ENCODE measurements at places on chromosomes 3 and 15.

DNA sequence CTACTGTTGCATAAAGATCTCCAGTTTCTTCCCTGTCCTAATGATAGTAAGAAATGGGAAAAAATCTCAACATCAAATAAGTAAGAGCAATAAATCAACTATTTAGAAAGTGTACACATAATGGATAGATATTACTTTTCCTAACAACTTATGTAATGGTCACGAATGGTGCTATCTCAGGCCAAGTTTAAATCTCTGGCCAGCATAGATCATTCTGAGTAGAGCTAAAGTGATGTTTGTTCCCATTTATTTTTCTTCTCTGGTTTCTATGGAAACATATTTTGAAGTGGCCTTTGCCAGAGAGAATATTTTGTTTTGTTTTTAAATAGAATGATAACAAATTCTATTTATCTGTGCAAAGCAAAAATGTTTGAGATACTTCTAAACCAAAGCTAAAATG, 249.7 kb upstream of the TTC14 start:
- DNase-seq: no peak

DNA sequence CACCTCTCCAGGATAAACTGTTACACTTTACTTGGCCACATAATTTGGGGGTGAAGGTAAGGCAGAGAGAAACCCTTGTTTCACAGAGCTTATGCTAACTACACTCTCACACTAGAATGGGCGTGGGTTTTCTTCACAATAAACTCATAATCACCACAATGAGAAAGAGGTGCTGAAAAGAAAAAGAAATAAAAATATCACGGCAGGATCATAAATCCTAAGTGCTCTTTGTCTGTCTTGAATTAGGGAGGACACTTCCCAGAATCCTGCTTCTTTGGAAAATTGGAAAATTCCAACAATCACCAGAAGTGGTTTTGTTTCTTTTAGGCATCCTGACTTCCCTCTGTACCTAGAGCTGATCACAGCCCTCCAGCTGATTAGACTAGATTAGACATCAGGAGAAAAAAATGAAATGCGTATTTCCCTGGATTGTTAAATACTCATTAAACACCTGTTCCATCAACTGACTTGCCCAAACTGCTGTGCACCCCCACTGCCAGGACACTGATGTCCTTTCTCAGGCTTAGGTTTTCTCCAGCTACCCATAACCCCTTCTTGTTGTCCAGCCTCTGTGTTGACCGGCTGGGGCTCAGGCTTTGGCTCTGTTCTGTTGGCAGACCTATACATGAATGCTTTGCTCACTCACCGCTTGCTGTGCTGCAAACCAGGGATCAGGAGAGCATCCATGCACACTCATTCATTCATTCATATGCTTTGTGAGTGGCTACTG, 41.6 kb upstream of the ACKR4 start:
- no peak for DNase-seq

DNA sequence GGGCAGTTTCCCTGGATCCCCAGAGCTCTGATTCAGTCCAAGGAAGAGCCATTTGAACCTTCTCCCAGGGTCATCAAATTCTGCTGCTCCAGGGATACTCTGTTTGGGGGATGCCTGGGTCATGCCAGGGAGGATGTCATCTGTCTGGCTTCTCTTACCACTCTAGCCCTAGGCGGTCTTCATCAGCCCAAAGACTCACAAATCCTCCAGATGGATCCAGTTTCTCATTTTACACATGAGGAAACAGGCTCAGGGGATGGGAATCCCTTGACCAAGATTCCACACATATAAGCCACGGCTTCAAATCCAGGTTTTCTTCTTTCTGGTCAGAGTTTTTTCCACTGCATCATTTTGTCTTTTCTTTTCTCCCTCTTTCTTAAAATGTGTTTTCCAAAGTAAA, 36.7 kb downstream of the SLC28A1 start:
- no peak for DNase-seq

- DNase-seq: no peak
These were observed 51.7 kb downstream of the CHSY1 start for GRCh38 chr15:101200181-101200580.

DNA sequence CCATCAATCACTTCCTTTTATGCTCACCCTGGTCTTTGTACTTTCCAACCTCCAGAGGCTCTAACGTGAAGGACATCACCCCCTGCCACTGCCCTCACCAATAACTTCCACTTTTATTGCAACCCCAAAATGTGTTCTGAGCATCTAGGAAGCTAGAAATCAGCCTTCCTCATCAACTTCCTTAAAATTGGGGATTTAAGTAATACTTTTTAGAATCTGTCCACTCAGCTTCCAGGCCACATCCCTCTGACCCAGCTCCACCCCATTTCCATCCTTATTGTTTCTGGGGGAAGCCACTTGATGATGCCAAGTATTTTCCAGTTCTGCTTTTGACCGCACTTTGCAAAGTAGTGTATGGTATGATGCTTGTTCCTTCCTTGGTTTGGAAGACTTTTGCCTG, 73.5 kb upstream of the XCR1 start:
- DNase-seq: no peak

- DNase-seq: no peak
These were observed 13.3 kb upstream of the RBP1 start for GRCh38 chr3:139552632-139553365.

DNA sequence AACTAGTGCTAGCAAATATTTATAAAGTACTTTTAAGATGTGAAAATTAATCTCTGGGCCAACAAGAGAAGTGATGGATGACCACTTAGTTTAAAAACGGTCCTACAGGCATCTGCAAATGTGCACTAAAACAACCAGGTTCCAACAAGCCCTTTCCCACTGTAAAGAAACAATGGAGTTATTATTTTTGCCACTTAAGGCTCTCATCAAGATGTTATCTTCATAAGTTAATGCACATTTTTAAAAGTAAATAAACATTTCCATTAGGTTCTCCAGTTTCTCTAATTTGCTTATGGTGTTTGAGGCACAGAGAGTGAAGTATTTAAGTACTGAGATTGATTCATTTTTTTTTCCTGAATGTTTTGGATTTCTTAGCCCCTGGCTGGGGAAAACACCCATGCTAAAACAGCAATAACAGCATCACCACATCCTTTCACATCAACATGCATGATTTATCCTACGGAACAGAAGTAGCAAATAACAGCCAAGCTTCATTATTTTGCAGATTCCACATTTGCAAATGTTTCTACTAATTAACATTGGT, 20.8 kb downstream of the ABI3BP start:
- no peak for DNase-seq

DNA sequence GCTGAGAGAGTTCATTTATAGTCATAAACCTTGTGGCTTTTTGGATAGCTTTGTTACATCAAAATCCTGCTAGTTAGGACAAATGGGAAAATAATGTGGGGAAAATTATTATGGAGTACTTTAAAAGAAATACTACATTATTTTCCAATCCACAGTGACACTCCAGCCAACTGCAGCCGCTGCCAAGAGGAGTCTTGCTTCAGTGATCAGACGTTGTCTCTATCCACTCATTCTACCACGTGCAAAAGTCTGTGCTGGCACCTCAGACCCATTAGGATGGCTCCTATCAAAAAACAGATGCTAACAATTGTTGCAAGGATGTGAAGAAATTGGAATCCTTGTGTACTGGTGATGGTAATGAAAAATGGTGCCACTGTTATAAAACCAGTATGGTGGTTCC, 128.6 kb upstream of the IQSEC1 start:
- DNase-seq: no peak

DNA sequence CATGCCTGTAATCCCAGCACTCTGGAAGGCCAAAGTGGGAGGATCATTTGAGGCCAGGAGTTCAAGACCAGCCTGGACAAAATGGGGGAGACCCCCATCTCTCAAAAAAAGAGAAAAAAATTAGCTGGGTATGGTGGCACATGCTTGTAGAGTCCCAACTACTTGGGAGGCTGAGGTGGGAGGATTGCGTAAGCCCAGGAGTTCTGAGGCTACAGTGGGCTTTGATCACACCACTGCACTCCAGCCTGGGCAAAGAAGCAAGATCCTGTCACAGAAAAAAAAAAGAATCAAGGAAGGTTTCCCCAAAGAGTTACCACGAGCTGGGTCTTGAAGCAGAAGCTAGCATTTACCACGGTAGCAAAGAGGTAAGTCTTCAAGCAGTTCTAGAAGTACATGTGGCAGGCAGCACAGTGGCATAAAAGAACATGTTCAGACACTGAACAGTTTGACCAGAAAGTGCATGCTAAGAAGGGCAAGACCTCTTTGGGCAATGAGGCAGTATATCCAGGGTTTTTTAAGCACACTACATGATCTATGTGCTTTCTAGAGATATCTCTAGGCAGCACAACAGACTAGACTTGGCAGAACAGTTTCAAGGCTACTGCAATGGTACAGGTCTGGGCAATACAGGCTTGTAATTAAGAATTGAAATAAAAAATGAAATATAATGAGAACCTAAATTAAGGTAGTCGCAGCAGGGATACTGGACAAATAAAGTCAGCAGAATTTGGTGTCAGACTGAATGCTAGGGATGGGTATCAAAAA, 418.5 kb downstream of the SHQ1 start:
- no peak for DNase-seq

DNA sequence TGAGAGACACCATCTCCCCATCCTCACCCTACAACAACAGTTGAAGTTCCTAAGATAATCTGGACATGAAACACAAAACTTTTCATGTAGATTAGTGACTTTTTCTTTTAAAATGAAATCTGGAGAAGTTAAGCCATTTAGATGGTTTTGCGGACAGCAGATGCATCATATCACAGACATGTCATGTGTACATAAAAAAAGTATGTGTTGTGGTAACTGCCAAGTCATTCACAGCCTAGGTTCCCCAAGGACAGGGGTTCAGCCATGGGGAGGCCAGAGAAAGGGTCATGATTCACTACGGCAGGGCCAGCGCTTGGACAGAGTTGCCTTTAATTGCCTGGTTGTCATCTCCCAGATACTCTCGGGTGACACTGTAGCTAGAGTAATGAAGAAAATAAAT, 163.2 kb downstream of the PDZRN3 start:
- no peak for DNase-seq

- DNase-seq: no peak
These were observed 19.5 kb upstream of the NANOGP8 start for GRCh38 chr15:35104526-35105147.

DNA sequence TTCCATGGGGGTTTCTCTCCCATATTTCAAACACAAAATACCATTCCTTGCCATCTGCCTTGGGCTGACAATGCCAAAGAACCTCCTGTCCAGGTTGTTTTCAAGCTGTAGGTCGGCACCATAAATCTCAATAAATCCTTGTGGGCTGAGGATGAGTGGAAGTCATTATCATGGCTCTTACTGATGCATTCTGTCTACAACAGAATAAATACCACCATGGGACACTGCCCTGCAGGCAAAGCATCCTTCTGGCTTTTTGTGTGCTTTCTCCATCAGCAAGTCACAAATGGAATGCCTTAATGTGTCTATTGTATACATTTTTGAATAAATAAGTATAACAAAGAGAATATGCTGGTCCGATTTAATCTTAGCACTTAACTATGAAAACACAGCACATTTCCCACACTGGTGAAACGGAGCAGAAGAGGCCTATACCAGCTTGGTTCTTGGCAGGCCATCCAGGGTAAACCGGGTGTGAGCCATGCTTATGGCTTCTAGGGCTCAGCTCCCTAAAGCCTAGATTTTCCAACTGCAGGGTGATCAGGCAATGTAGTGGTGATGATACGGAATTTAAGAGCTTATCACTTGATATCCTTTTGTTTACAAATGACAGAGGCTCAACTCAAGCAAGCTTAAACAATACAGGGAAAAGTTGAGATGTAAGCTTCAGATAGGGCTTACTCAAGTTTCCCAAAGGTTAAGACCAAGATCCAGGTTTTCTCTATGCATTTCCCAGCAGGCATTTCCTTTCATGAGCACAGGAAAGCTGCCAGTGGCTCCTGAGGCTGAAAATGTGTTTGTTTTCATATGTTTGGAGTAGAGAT, 133.2 kb upstream of the LRTM1 start:
- no peak for DNase-seq

DNA sequence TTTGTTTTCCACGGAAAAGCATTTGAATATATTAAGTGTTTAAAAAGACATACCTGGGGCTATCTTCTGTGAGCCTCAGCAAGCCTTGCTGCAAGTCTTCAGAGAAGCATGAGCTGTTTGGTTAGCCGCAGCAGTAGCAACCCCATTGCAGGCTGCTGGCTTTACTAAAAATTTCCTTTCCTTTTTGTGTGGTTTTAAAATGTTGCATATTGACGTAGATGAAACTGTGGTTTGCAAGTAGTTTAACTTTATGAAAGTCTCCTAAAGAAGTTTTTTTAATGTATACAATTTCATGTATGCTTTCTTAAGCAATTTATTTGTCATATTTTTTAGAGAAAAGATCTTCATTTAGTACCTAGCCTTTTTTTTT, at the start of gene GPR171:
GPR171 (minus strand) TSS at position 166 of the 370 bp plus-strand sequence. CDS start 3,830 bp downstream, outside the sequence.
- no peak for DNase-seq

GRCh38 chr3:19103510-19103909, 44.8 kb upstream of the KCNH8 start:
- no peak for DNase-seq

GRCh38 chr3:152069871-152070270, 196.4 kb downstream of the SUCNR1 start:
- DNase-seq: no peak

GRCh38 chr3:150797155-150797554, 34.2 kb upstream of the SIAH2 start:
- no peak for DNase-seq

DNA sequence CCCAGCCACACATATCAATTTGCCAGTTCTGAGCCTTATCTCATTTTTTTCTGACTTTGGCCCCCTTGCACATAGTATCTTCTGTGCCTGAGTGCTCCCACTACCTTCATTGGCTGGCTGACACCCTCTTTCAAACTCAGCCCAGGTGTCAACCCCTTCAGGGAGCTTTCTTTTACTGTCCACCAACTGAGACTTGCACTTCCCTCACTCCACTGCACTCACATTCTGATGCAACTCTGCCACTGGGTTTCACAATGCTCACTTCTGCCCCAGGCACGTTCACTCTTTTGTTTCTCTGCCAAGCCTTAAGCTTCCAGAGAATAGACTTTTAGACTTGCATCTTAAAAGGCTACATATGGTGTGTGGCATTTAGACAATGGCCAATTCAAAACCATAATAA, 101.5 kb upstream of the CBLB start:
- no peak for DNase-seq

GRCh38 chr15:62083194-62084154, 16.7 kb downstream of the C2CD4A start:
- DNase-seq: no peak

- DNase-seq: no peak
These were observed 887.4 kb upstream of the EPHA6 start for GRCh38 chr3:95926904-95927501.

DNA sequence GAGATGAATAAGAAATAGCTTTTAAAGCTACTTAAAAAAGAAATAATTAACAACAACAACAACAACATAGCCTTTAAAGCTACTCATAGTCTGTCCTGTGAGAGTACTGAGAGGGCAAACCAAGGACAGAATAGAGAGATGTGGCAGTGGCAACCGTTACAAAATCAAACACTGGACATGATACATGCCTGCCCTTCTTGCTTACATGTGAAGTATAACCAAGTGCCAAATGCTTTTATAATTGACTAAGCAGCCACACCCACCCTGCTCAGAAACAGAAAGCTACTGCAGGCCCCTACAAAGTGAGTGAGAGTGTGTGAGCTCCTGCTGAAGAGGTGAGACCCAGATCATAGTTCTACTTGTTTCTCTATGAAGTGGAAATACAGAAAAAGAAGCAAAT, 38.4 kb downstream of the NDUFB4 start:
- no peak for DNase-seq

GRCh38 chr3:71051259-71051595, 532.3 kb downstream of the FOXP1 start:
- DNase-seq: no peak

GRCh38 chr3:78754066-78754743, 1013.6 kb downstream of the ROBO1 start:
- DNase-seq: no peak

GRCh38 chr3:105722943-105723556, 145.8 kb downstream of the CBLB start:
- no peak for DNase-seq

GRCh38 chr15:99438224-99438585, 127.6 kb upstream of the MEF2A start:
- DNase-seq: no peak
